ENCODE measurements at places on chromosomes 1 and 21. TPM values are rescaled to one million over a fixed set of nuclear protein-coding genes. Genes with fewer than 3 reads are reported as not detected.

The PLA2G2F gene
- total RNA-seq, result not detected

The TAL1 gene
- not detected for total RNA-seq

The PLA2G2D gene
- total RNA-seq, result not detected

The SMIM34 gene
- total RNA-seq, result not detected

The CCDC24 gene
- total RNA-seq, result 5.9 TPM

The RNU1-2 gene
- 2,224 TPM for total RNA-seq

The KIF14 gene
- 8.5 TPM for total RNA-seq

Data from uterine smooth muscle cell (primary cell).